ENCODE measurements at places on chromosomes 16 and 17.
A peak's percentile ranks its signal among the peaks of the same experiment; 100 is the strongest.

GRCh38 chr17:37327341-37328090, 48.3 kb upstream of the C17orf78 start:
- no peak for DNase-seq

GRCh38 chr17:68750208-68750562, 149.0 kb upstream of the FAM20A start:
- DNase-seq: no peak

GRCh38 chr17:62916684-62917571, 49.1 kb upstream of the TANC2 start:
- no peak for DNase-seq

DNA sequence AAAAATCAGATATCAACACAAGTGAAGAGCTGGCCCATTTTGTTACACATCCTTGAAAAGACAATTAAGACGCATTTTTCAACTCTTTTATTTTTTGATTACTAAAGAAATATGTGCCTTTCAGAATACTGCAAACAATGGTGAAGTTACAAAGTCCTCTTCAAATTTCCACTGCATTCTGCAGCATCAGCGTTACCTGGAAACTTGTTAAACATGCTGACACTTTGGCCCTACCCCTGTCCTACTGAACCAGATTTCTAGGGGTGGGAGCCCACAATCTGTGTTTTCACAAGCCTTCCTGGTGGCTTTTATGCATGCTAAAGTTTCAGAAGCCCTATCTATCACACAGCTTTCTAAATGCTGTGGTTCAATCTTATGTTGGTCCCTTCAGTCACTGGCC, 4.5 kb upstream of the CCL14 start:
- DNase-seq: no peak

DNA sequence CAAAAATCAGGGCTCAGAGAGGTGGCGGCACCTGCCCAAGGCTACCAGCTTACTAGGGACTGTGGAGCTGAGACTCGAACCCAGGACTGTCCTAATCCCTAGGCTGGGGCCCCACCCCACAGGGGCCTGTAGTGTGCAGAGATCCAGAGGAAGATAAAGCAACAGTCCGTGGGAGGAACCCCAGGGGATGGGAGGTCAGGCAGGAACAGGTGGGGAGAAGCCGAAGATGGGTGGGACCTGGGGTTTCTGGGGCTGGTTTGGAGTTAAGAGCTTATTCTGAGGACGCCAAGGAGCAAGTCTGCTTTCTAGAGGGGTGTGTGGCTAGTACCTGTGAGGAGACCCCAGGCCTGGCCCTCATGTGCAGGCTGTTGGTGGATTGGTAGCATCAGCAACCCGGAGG, 14.9 kb downstream of the C16orf74 start:
- no peak for DNase-seq

DNA sequence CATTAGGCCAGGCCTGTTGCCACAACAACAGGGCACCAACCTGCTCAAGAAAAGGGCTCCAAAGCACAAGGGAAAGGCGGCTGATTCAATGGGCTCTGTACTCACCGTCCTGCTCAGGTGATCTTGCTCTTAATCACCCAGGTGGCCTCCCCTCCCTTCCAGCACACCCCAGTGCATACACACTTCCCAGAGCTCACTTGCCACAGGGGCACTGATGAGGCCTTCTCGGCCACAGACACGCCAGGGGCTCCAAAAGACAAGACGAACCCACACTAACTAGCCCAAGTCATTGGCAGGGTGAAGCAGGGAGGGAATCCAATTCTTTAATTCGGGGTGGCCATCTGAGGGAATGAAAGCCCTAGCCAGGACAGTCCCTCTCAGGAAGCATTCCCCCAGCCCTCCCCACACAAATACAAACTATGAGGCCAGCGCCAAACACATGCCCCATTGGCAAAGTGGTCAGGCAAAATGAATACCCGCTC, 1.4 kb downstream of the MYO18A start:
- no peak for DNase-seq

DNA sequence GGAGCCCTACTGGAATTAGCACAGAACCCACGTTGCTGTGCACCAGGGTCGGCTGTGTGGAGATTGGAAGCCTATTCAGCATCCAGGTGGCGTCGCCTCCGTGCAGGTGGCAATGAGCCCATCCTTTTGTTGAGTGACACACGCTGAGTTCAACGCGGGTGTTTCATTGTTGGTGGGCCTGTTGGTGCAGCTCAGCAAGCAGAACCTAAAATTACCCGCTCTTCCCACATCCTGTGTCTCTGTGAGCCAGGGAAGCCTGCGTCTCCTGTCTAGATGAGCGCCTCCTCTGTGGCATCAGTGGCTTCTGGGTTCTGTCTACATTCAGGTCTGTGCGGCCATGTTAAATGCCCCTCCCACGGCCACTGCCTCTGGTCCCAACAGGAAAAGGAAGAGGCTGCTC, 14.5 kb downstream of the CD2BP2 start:
- DNase-seq: peak; percentile 72

- DNase-seq: no peak
Observed at GRCh38 chr17:9842057-9842758, 16.5 kb downstream of the GLP2R start.

DNA sequence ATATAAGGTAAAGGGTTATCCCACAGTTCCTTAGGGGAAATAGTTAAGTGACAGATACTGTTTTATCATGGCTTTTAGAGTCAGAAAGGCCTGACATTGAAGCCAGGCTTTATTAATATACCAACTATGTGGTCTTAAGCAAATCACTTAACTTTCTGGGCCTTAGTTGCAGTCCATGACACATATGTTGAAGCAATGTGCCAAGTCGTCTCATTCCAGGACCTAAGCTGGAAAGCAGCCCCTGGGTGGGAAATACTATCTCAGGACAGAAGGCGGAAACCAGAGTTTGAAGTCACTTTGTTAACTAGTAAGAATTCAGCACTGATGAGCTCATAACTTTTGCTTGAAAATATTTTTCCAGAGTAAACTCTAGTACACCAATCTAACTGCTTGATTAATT, 80.0 kb downstream of the USP32 start:
- no peak for DNase-seq

DNA sequence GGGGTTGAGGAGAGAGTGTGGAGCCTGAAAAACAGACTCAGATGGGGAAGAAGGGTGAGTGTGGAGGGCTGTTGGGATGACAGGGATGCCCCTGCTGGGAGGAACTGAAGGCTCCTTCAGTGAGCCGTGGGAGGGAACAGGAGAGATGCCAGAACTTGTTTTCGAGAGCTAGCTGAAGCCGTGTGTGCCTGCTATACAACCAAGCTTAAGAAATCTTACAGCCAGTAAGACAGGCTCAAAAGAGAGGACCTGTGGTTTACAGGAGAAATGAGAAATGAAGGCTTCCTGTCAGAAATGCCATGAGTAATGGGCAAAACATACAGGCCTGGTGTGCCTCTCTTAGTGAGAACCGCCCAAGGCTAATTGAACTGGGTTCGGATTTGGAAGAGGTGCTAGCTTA, 99.6 kb downstream of the SPACA3 start:
- DNase-seq: no peak

DNA sequence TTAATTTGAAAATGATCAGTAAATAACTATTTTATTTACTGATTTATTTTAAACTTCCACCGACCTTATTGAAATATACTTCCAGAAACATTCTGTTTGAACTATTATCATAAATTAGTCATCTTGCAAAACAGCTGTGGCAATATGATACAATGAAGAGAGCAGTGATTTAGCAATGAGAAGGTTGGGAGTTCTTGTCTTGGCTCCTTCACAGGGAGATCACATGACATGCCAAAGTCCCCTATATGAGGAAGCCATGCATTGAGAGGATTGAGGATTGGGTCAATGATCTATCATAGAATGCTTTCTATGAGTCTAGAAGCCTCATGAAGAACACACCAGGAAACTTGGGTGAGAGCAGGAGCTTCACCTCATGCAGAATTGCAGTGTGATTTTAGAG, 222.7 kb downstream of the LGALS9B start:
- DNase-seq: no peak

DNA sequence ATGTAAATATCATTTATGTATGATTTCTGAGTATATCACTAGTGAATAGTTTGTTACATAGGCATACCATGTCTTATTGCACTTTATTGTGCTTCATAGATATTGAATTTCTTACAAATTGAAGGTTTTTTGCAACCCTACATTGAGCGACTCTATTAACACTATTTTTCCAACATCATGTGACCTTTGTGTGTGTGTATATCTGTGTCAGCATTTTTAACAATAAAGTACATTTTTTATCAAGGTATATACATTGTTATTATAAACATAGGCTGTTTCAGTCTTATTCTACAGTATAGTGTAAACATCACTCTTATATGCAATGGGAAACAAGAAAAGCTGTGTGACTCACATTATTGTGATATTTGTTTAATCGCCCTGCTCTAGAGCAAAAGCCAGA, 1944.9 kb downstream of the TP53TG3F start:
- no peak for DNase-seq

- DNase-seq: no peak
Observed at GRCh38 chr17:2700491-2701141, 10.9 kb downstream of the CLUH start.

- DNase-seq: peak; percentile 65
Observed at GRCh38 chr17:82848022-82848592, 8.3 kb upstream of the ZNF750 start.

- no peak for DNase-seq
Observed at GRCh38 chr16:25260416-25260815, 2.8 kb upstream of the ZKSCAN2 start.

DNA sequence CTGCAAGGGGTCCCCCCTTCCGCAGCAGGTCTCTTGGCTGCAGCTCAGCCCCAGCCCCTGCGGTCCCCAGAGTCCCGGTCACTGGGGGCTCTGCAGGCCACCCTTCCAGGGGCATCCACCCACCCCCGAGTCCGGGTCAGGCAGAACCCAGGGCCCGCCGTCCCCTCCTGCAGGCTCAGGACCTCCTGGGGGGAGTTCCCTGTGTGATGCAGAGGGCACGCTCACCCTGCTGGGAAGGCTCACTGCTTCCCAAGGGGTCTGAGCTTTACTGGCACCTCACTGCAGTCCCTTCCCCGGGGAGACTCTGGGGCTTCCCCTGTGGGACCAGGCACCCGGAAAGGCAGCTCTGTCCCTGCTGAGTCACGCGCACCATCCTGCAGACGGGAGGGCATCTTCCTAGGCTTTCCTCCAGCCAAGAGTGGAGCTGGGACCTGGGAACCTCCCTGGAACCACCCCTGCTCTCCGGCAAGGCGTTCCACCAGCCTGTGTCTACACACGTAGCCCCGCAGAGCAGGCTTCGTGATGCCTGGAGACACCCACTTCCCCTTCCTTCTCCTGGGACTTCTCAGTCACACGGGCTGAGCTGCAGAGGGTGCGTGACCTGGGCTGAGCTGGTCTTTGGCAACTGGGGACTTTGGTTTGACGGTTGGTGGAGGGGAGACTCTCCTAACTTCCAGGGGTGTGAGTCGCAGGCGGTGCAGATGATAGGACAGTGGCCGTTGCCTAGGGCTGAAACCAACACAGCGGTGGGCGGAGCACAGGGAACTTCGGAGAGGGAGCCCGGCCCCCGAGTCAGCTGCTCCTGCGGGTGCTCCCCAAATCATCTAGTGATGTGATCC, 23.4 kb downstream of the SLC25A10 start:
- DNase-seq: no peak

DNA sequence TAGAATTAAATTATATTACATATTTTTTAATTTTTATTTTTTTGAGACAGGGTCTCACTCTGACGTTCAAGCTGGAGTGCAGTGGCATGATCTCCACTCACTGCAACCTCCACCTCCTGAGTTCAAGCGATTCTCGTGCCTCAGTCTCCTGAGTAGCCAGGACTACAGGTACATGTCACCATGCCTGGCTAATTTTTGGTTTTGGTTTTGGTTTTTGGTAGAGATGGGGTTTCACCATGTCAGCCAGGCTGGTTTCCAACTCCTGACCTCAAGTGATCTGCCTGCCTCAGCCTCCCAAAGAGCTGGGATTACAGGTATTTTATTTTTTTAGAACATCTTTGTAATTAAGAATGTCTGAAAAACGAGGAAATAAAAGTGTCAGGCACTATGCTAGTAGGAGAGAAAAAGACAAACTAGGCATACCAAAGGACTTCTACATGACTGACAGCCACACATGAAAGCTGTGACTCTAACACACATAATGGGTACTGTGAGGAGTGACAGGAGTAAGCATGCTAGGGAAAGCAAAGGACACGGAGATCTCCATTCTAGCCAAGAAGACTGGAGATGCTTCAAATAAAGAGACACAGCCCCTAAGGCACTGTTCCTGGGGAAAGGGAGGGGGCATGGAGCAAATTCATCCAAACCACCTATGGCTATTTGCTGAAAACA, 7.3 kb downstream of the GNA13 start:
- no peak for DNase-seq

GRCh38 chr16:16041196-16041892, 91.9 kb downstream of the ABCC1 start:
- no peak for DNase-seq

DNA sequence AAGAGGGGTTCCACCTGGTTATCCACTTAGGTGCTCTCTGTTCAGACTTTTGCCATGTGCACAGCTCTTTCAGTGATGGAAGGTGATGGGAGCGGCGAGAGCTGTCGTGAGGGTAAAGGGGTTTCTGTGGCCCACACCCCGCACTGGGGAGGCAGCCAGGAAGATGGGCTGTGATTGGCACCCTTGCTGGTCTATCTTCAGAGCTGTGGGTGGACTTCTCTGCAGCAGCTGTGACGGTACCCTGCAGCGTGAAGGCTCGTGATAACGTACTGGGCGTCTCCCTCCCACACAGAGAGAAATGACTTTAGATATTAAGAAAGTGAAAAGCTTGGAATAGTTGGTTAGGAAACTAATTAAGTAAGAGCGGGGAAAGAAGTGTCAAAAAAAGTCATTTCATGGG, 45.8 kb downstream of the MPRIP start:
- no peak for DNase-seq

DNA sequence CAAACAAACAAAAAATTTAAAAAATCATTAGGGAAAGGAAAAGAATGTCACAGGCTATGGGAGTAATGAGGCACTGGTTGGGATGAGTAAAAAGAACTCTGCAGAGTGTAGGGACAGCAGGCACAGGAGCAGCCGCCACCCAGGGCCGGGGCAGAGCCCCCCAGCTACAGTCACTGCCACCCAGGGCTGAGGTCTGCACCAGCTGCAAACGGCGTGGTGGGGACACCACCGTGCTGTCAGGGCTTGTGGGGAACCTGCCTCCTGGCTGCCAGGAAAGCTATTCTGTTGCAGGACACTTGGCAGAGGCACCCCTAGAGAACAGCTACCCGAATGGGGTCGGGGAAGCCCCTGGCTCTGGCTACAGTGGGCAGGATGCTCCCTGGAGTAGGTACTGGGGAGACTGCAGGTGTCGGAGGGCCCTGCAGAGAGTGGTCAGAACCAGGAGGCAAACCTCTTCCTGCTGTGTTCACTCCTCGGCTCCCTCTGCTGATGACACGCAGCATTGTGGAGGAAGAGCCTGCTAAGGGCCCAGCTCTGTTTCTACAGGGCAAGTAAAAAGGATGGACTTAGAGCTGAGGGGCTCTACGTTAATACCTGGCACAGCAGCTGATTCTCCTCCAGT, 32.3 kb upstream of the CAPN15 start:
- no peak for DNase-seq

DNA sequence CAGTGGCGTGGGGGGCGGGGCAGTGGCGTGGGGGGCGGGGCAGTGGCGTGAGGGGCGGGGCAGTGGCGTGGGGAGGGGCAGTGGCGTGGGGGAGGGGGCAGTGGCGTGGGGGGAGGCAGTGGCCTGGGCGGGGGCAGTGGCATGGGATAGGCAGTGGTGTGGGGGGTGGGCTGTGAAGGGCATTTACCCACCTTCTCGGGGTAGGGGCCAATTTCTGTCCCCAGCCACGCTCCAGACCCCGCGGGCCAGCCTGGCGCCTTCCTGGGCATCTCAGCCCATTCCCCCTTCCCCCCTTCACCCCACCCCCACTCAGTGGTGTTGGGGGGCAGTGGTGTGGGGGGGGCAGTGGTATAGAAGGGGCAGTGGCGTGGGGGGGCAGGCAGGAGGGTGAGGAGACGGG, 92.7 kb downstream of the LITAF start:
- DNase-seq: no peak

Data from thymus (tissue), 14 donors.